Skin of body (tissue), 3 donors: ENCODE measurements at places on chromosomes 2 and 18.

- DNase-seq: no peak
Observed at GRCh38 chr2:163368655-163369054, 367.2 kb downstream of the FIGN start.

GRCh38 chr18:69022426-69022825 is 224.5 kb downstream of the CCDC102B start:
- no peak for DNase-seq

- no peak for DNase-seq
Observed at GRCh38 chr2:102506743-102507142, 33.7 kb downstream of the SLC9A4 start.

- no peak for DNase-seq
Observed at GRCh38 chr2:119820275-119820674, 60.6 kb downstream of the PTPN4 start.

GRCh38 chr2:59589881-59590280 is 963.6 kb downstream of the BCL11A start:
- DNase-seq: no peak

DNA sequence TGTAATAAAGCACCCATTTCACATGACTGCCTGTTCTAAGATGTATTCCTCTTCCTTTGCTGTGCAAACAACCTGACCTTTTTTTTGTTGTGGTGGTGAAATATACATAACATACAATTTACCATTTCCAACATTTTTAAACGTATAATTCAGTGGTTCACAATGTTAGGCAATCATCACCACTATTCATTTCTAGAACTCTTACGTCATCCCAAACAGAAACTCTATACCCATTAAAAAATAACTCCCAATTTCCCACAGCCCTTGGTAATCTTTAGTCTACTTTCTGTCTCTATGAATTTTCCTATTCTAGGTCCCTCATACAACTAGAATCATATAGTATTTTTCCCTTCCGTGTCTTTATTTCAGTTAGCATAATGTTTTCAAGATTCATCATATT is 36.7 kb downstream of the RND3 start:
- no peak for DNase-seq

- no peak for DNase-seq
Observed at GRCh38 chr2:223930103-223930976, 14.8 kb downstream of the WDFY1 start.

DNA sequence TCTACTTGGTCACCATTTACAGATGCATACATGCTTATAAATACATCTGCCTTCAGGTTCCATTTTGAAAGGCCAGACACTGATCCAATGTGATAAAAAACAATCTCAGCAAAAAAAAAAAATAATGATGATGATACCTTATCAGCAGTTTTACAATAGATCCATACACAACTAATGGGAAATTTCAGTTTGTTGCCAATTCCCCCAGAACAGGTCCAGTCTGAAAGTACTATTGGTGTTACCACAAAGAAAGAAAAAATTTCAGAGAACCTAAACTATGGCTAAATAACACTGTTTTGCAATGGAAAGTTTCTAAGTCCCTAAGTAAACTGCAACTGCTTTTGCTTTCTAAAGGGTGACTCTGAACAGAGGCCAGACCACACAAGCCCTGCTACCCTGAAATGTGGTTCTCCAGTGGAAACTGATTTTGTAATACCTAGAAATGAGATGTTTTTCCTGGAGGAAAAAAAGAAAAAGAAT is 54.1 kb downstream of the LPIN2 start:
- no peak for DNase-seq

DNA sequence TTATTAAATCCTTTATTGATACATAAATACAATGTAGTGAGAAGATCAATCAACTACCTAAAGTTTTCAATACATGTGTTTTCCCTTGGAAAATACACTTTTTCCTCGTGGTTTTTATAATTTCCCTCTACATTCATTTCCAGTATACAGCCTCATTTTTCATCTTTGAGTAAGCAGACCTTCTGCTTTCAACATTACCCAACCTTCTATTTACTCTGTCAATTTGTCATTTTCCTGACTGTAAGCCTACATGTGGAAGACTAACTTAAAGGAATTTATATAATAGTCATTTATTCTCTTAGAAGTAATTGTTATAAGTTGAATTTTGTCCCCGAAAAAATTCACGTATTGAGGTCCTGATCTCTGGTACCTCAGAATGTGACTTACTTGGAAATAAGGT is 594.0 kb downstream of the NUP35 start:
- no peak for DNase-seq

GRCh38 chr18:13394801-13395200 is 176.2 kb downstream of the LDLRAD4 start:
- DNase-seq: no peak

- no peak for DNase-seq
Observed at GRCh38 chr2:129565551-129566109, 413.8 kb upstream of the RAB6C start.

GRCh38 chr2:188291142-188291616 is 495 bp upstream of the GULP1 start:
- no peak for DNase-seq

GRCh38 chr2:48722391-48722790 is 33.1 kb downstream of the LHCGR start:
- DNase-seq: no peak

GRCh38 chr2:6909431-6910385 is 7.5 kb upstream of the RNF144A start:
- DNase-seq: no peak

- no peak for DNase-seq
Observed at GRCh38 chr2:19351899-19352697, 6.3 kb downstream of the OSR1 start.

DNA sequence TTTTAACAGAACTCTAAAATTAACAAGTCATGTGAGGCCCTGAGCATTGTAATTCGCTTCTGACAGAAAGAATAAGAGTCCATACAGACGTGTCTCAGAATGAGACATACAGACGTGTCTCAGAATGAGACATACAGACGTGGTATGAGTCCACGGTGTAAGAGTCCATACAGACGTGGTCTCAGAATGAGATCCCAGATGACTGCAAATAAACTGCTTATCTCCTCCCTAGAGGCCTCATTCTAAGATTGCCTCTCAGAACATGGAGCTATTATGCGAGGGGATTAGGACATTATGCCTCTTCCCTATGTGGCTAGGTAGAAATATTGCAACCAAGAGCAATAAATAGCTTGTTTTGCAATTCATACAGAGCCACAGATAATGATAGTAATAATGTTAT is 63.9 kb downstream of the NEB start:
- no peak for DNase-seq

DNA sequence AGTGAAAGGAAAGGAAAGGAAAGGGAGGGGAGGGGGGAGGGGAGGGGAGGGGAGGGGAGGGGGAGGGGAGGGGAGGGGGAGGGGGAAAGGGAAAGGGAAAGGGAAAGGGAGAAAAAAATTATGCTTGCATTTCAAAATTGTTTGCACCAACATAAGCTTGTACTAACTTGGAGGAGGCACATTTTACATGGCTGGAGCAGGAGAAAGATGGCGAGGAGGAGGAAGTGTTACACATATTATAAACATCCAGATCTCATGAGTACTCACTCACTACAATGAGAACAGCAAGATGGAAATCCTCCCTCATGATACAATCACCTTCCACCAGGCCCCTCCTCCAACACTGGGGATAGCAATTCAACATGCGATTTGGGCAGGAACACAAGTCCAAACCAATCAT is 660.2 kb upstream of the CDH2 start:
- DNase-seq: no peak

DNA sequence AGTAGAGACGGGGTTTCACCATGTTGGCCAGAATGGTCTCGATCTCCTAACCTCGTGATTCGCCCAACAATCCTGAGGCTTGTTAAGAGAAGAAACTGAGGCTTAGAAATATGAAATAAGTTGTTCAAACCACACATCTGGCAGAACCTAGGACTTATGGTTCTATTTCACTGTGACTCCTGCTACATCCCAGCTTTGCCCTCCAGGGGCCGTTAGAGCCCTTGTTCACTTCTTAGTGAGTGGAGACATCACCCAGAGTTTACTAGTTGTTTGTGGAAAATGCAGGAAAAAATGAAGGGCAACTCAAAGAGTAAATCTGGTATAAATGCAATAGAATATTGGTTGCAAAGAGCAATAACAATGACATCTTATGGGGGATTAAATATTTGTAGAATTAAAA is 43.9 kb downstream of the MARCHF4 start:
- DNase-seq: no peak

GRCh38 chr2:36238106-36238505 is 117.5 kb upstream of the CRIM1 start:
- DNase-seq: no peak

- DNase-seq: no peak
Observed at GRCh38 chr2:43139501-43139900, 86.9 kb downstream of the ZFP36L2 start.

DNA sequence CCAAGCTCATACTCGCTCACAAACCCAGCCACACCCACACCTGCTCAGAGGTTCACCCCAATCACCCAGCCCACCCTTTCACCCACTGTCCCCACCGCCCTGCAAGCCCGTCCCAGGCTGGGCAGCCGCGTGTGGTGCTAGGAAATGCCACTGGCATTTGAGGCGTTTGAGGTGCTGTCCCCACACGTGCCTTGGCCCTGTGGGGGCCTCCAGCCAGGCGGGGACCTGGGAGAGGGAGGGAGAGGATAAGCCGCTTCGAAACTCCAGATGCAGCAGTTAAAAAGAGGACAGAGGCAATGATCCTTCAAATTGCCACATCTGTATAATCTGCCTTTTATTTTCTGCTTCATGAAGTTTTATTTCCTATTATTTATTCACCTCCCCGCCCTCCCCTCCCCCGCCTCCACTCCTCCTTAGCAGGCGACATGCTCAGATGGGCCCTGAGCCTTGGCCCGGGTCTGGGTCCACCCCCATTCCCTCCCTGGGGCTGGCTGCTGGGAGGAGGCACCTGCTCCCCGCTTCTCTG is 35.9 kb downstream of the PSD4 start:
- no peak for DNase-seq

GRCh38 chr18:33557706-33558105 is 20.3 kb upstream of the ASXL3 start:
- no peak for DNase-seq

DNA sequence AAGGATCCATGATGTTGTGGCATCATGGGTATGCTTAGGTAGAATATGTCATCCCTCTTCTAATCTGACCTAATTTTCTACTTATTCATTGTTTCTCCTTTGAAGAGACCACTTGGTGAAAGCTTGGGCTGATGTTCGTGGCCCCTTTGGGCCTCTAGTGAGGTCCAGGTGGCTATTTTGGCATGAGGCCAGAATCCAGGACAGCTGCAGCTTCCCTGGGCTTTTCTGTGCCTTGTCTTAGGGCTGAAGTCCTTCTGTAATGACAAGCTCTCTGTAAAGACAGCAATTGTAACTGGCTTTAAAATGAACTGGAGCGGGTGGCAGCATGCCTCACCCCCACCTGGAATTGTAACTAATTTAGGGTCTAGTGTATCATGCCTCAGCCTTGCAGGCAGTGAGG is 15.6 kb upstream of the MC2R start:
- DNase-seq: no peak

- DNase-seq: no peak
Observed at GRCh38 chr2:88049622-88050021, 6.0 kb downstream of the KRCC1 start.

- DNase-seq: no peak
Observed at GRCh38 chr2:195820867-195821565, 164.0 kb downstream of the SLC39A10 start.

DNA sequence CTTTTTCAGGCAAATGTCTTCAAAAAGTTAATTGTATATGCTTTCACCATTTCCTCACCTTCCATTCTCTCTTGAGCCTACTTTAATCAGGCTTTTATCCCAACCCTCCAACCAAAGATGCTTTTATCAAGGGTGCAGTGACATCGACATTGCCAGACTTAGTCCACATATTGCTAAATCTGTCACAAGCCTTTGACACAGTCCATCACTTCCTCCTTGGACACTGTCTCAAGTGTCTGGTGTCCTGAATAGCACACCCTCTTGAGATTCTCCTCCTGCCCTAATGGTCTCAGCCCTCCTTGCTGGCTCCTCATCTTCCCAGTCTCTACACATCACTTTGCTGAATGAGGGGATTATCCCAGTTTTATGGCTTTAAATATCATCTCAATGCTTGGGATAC is 147.5 kb upstream of the SLC39A10 start:
- no peak for DNase-seq

- no peak for DNase-seq
Observed at GRCh38 chr2:80256782-80257167, 47.8 kb downstream of the LRRTM1 start.

DNA sequence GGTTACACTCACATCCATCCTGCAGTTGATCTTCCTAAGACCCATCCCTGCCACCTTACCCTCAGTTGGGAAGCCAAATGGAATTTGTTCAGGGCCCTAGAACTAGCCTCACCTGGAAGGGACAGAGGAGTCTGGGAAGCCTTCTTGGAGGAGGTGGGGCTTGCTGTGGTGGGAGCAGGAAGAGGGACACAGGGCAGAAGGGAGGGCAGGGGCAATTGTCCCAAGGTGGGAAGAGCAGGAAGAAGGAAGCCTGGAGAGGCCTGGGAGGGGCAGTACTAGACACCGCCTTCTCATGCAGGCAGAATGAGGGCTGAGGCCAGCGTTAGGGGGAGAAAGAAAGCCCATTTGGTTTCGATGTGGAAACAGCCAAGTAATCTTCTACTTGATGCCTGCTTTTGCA is 34.1 kb upstream of the ASPRV1 start:
- DNase-seq: no peak
